Left cardiac atrium (tissue), 4 donors: ENCODE measurements at places on chromosomes 7 and 10. TPM values are rescaled to one million over a fixed set of nuclear protein-coding genes. Genes with fewer than 3 reads are reported as not detected.

AGAP6 gene
- 7.2 TPM for total RNA-seq

HTR5A gene
- not detected for total RNA-seq

MYL10 gene
- not detected for total RNA-seq

ARHGAP21 gene
- total RNA-seq = 44.7 TPM

GRM3 gene
- total RNA-seq = not detected

WEE2 gene
- not detected for total RNA-seq

SPDYE1 gene
- not detected for total RNA-seq

SEMA3C gene
- 44.1 TPM for total RNA-seq

HDAC9 gene
- total RNA-seq = 16.0 TPM

GRCh38 chr7:94324380-94325121 is 70.1 kb upstream of the COL1A2 start:
- DNase-seq = no peak

- DNase-seq = no peak
Measured at GRCh38 chr7:158950914-158951635, 94.7 kb downstream of the DYNC2I1 start.

GRCh38 chr10:132293813-132294520 is 13.8 kb downstream of the STK32C start:
- peak; percentile 11 for DNase-seq

DNA sequence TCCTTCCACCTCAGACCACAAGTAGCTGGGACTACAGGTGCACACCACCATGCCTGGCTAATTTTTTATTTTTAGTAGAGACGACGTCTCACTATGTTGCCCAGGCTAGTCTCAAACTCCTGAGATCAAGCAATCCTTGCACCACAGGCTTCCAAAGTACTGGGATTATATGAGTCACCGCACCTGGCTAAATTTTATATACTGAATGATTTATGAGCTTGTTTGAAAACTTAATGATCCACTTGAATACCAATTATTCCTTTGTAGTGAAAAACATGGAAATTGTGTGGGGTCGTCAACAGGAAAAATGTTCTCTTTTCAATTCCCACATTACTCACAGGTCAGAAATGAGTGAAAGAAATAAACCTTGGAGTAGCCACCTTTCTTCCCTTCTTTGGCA is 31.3 kb downstream of the RAPGEF5 start:
- no peak for DNase-seq

- DNase-seq = no peak
Measured at GRCh38 chr7:38276096-38276877, 2.9 kb upstream of the TARP start.

- DNase-seq = no peak
Measured at GRCh38 chr7:29230871-29231345, 36.3 kb downstream of the CHN2 start.

GRCh38 chr7:1735806-1736483 is 65.9 kb downstream of the ELFN1 start:
- no peak for DNase-seq

DNA sequence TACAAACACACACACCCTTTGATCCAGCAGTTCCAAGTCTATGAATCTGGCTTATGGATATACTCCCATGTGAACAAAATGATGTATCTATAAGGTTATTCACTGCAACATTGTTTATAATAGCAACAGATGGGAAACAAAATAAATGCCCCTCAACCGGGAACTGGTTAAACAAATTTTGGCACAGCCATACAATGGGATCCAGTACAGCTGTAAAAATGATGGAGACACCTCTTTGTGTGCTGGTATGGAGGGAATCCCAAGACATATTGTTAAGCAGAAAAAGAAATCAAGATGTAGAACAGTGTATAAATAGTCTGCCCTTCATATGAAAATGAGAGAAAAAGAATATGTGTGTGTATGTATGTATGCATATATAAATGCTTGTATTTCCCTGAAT is 155.5 kb downstream of the SNX10 start:
- no peak for DNase-seq

- DNase-seq = no peak
Measured at GRCh38 chr10:116719804-116720203, 22.6 kb downstream of the HSPA12A start.

- no peak for DNase-seq
Measured at GRCh38 chr10:132616170-132616995, 78.8 kb downstream of the INPP5A start.

DNA sequence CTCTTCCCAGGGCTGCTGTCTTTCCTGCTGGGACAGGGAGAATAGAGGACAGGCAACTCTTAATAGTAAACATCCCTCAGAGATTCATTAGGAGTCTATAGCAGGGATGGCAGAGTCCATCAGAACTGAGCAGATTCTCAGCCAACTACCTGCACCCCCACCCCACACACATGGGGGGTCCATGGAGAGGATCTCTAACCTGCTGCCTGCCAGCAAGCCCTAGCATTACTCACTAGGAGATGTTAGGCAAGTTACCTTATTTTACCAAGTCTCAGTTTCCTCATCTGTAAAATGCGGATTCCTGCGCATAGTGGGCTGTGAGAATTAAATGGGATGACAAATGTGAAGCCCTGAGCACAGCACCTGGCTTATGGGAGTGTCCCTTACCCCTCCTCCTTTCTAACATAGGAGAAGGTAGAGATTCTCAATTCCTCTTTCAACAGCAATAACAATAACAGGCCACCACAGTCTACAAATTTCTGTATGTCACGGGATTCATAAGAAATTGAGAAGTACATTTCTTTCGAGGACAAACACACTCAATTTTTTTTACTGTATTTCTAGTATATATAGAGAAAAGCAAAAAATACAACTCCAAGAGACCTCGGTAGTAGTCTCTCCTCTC is 23.8 kb upstream of the WDR11 start:
- DNase-seq = no peak

GRCh38 chr10:128645486-128645885 is 519.3 kb upstream of the MKI67 start:
- DNase-seq = no peak

GRCh38 chr7:141640239-141640840 is 61.6 kb downstream of the DENND11 start:
- no peak for DNase-seq

DNA sequence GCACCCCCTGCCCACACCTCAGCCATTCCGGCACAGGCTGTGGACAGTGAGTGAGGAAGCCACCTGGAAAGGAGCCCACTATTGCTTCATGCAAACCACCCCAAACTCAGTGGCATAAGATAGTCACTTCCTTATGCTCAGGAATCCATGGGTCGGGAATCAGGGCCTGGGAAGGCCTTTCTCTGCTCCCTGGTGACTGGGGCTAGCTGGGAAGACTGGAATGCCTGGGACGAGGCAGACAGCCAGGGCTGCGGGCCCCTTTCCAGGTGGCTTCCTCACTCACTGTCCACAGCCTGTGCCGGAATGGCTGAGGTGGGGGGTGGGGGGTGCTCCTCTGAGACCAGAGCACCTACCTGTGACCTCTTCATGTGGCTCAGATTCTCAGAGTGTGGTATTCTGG is 74.1 kb upstream of the GRB10 start:
- DNase-seq = no peak

DNA sequence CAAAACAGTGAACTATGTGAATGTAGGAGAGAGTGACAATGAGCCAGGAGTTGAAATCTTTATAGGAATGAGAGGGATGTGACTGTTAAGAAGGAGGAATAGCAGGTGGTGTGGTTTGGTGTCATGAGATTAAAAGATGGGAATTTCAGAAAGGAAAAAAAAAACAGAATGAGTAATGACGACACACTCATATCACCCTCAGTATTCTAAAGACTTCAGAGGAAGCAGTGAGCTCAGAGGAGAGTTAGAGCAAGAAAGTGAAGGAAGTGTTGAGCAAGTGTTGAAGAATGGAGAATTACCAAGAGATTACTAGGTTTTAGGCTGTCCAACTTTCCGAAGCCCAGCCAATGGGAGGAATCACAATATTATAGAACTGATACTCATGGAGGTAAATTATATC is 220.5 kb upstream of the HGF start:
- no peak for DNase-seq

- no peak for DNase-seq
Measured at GRCh38 chr10:71529207-71529827, 132.6 kb downstream of the CDH23 start.

DNA sequence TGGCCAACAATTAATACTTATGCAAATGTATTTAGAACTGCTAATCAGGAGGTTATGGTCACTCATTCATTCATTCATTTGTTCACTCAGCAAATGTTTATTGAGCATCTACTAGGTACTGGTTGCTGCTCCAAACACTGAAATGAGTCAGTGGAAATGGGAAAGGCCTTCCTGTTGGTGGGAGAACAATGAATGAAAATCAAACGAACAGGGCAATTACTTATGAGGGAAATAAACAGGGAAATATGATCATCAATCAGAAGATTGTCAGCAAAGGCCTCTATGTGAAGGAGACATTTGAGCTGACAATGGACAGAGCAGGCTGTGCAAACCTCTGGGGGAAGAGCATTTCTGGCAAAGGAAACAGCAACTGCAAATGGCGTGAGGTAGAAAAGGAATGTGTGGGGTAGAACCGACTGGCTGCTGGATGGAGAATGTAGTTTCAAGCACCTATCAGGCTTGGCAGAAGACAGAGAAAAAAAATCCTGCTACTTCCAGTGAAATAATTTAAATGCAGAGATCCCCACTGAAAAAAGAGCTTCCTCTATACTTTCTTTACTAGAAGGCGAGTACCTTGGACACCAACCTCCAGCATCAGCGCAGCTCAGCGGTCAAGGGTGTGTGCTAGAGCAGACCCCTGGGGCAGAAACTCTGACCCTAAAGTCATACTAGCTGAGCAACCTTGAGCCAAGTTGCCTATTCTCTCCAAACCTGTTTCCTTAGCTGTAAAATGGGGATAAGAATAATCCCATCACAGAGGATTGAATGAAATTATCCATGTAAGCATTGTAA is 108.8 kb upstream of the EEPD1 start:
- DNase-seq = no peak

- DNase-seq = peak; percentile 70
Measured at GRCh38 chr7:50304129-50304910, at the start of gene IKZF1. TSS of gene IKZF1 (plus strand) at chr7:50304716. CDS start at chr7:50319062, 14,346 bp downstream.

GRCh38 chr7:150954986-150955518 is 23.1 kb downstream of the KCNH2 start:
- DNase-seq = no peak

- no peak for DNase-seq
Measured at GRCh38 chr10:115856580-115856979, 416.4 kb downstream of the GFRA1 start.

DNA sequence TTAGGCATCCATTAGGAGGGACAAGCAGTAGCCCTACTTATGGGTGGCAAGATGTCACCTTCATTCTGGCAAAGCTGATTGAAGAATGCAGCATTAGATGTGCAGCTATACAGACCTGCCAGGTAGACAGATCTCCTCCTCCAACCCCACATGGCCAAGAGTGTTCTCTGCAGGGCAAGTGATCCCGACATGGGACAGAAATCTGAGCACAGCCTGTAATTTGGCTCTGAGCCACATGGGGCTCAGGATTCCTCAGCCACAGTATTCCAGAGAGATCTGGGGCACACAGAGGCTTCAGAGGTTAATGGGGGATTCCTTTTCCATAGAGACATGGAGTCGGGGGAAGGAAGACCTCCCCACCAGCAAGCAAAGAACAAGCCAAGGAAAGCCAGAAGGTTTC is 58.7 kb upstream of the GDF10 start:
- DNase-seq = no peak

- no peak for DNase-seq
Measured at GRCh38 chr10:71081912-71082311, 130.5 kb upstream of the UNC5B start.

- no peak for DNase-seq
Measured at GRCh38 chr7:85634951-85635350, 448.1 kb upstream of the SEMA3D start.

GRCh38 chr7:134948736-134949135 is 37.6 kb upstream of the AGBL3 start:
- DNase-seq = no peak

DNA sequence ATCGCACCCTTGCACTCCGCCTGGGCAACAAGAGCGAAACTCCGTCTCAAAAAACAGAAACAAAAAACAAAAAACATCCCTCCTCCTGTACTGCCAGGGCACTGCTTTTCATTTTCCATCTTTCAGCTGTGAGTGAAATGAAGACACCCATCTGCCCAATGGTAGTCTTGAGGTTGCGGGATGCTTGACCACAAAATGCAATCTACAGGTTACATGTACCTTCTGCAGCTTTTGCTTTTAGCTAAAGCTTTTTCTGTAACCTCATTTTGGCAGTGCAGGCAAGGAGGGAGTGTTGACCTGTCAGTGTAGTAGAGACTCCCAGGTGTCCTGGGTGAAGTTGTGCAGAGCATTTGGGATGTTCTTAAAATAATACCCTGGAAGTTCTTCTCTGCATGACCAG is 476.5 kb downstream of the CALN1 start:
- DNase-seq = no peak

- no peak for DNase-seq
Measured at GRCh38 chr7:12303495-12303894, 92.4 kb downstream of the TMEM106B start.

GRCh38 chr10:131418681-131419080 is 107.2 kb upstream of the TCERG1L start:
- no peak for DNase-seq
